Epithelial cell of umbilical artery (primary cell): ENCODE measurements at places on chromosomes 2 and 18. TPM values are rescaled to one million over a fixed set of nuclear protein-coding genes. Genes with fewer than 3 reads are reported as not detected.

Gene MPPE1
- 13.0 and 17.6 TPM in 2 replicates for total RNA-seq

Gene ABHD1
- not detected in 2 replicates for total RNA-seq

Gene MAL
- not detected in 2 replicates for total RNA-seq

Gene PREB
- total RNA-seq, result 44.2 and 44.5 TPM in 2 replicates

Gene PRSS56
- total RNA-seq, result not detected in 2 replicates

Gene GCG
- not detected in 2 replicates for total RNA-seq

Gene HMSD
- 0.15 and 0.65 TPM in 2 replicates for total RNA-seq

Gene SLC30A3
- total RNA-seq, result 0.32 TPM in 1 of 2 replicates, not detected in the other

Gene CNDP1
- not detected in 2 replicates for total RNA-seq

Gene ESPNL
- total RNA-seq, result not detected in 2 replicates

Gene DSG4
- total RNA-seq, result not detected in 2 replicates

Gene RNF125
- total RNA-seq, result 0.30 and 0.65 TPM in 2 replicates

Gene CD302
- 4.5 and 5.5 TPM in 2 replicates for total RNA-seq

Gene OR6B2
- total RNA-seq, result not detected in 2 replicates

Gene NOL4
- total RNA-seq, result not detected in 2 replicates

Gene MLPH
- total RNA-seq, result 0.61 TPM in 1 of 2 replicates, not detected in the other

Gene TBC1D8
- total RNA-seq, result 14.0 and 25.7 TPM in 2 replicates

Gene GKN2
- not detected in 2 replicates for total RNA-seq

Gene ALPP
- total RNA-seq, result not detected in 2 replicates

Gene ZNF804A
- under 0.01 and 0.15 TPM in 2 replicates for total RNA-seq

Gene UBXN4
- total RNA-seq, result 64.6 and 67.9 TPM in 2 replicates

Gene TNFRSF11A
- 2.3 and 9.6 TPM in 2 replicates for total RNA-seq

Gene CHRNG
- total RNA-seq, result not detected in 2 replicates

Gene UGT1A10
- not detected in 2 replicates for total RNA-seq

Gene TMEM200C
- 2.3 and 2.6 TPM in 2 replicates for total RNA-seq

Gene C2orf66
- under 0.01 TPM in 1 of 2 replicates, not detected in the other for total RNA-seq

Gene ANKRD29
- total RNA-seq, result 0.65 TPM in 1 of 2 replicates, not detected in the other

Gene INHBB
- under 0.01 TPM in 1 of 2 replicates, not detected in the other for total RNA-seq

Gene ERFE
- total RNA-seq, result 0.30 and 0.32 TPM in 2 replicates

Gene FAM237A
- total RNA-seq, result not detected in 2 replicates

Gene STRN
- total RNA-seq, result 14.9 and 18.5 TPM in 2 replicates

Gene RANBP2
- 77.6 and 95.4 TPM in 2 replicates for total RNA-seq

Gene ATP6V1B1
- total RNA-seq, result 0.15 and 0.65 TPM in 2 replicates

Gene MDH1B
- under 0.01 and 0.61 TPM in 2 replicates for total RNA-seq

Gene DCAF17
- 14.0 and 18.4 TPM in 2 replicates for total RNA-seq

Gene BCL2L11
- total RNA-seq, result 7.1 and 10.6 TPM in 2 replicates

Gene POTEI
- total RNA-seq, result under 0.01 TPM in 2 replicates

Gene ZNF142
- total RNA-seq, result 3.9 and 5.6 TPM in 2 replicates

Gene POTEF
- under 0.01 TPM in 1 of 2 replicates, not detected in the other for total RNA-seq

Gene COL6A3
- 5.2 and 17.9 TPM in 2 replicates for total RNA-seq

Gene MRPL53
- total RNA-seq, result 47.7 and 52.4 TPM in 2 replicates

Gene RFTN2
- 2.7 and 5.5 TPM in 2 replicates for total RNA-seq

Gene BOLL
- total RNA-seq, result not detected in 2 replicates
